CD14-positive monocyte (primary cell): ENCODE measurements at places on chromosomes 7 and 10. TPM values are rescaled to one million over a fixed set of nuclear protein-coding genes. Genes with fewer than 3 reads are reported as not detected.

GRCh38 chr10:98436704-98437103, 10.0 kb downstream of the HPS1 start:
- no peak overlapping the region for H3K27ac ChIP-seq
- H3K4me3 ChIP-seq, result no peak overlapping the region
- no peak for DNase-seq
- H3K4me1 ChIP-seq, result no peaks in the 10 kb centered on the region
- H3K27me3 ChIP-seq, result no peaks in the 10 kb centered on the region
- H3K36me3 ChIP-seq, result peaks cover 65% of the 10 kb centered on the region

DNA sequence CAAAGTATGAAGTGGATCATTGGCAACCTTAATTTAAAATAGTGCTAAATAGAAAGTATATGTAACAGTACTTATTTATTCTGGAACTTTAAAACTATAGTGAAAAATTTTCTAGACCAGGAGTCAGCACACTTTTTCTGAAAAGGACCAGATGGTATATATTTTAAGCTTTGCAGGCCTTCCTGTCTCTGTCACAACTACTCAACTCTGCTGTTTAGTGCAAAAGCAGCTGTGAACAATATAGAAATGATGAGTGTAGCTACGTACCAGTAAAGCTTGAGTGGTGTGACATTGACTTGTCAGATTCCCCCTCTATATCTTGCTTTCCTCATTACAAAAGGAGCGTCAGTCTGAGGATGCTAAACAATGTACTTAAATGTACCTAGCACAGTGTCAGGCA, 88.1 kb upstream of the IGFBP3 start:
- no peak for DNase-seq
- H3K36me3 ChIP-seq, result no peaks in the 10 kb centered on the region
- H3K4me1 ChIP-seq, result no peaks in the 10 kb centered on the region

ZKSCAN5 gene
- polyA plus RNA-seq, result 2.9 TPM

USP6NL gene
- polyA plus RNA-seq, result 6.7 TPM

FGFR2 gene
- not detected in 2 replicates for polyA plus RNA-seq
